ENCODE measurements at places on chromosomes 12 and 14. TPM values are rescaled to one million over a fixed set of nuclear protein-coding genes. Genes with fewer than 3 reads are reported as not detected.

DNA sequence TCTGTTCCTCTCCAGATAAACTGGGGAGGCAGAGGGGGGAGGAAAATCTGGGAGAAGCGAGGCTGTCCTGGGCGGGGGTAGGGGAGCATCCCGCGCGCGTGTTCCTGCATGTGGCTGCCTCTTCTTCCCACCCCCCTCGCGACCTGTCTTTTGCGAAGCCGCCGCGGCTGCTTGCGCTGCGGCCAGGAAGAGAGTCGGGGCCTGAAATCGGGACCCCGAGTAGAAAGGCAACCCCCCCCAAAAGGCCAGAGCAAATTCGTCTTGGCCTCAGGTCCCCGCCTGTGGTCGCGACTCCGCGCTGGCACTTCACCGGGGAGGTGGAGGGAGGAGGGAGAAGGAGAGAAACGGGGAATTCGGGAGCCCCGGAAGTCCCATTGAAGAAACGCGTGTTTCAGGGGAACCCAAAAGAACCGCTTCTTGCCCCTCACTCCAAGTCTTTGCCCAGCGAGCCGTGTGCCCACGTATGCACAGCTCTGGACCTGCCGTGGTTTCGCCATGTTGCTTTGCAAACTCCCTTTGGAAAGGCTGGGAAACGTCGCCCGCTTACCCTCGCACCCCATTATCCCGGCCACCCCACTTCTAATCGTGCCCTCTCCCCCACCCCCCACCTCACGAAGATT is 944 bp downstream of the CCND2 start:
- DNase-seq: no peak

GRCh38 chr14:102903248-102903888 is 19.1 kb upstream of the AMN start:
- no peak for DNase-seq

- no peak for DNase-seq
Observed at GRCh38 chr12:52228366-52228765, 4.7 kb upstream of the KRT7 start.

- DNase-seq: no peak
Observed at GRCh38 chr12:31589904-31590641, 863 bp downstream of the DENND5B start.

- DNase-seq: no peak
Observed at GRCh38 chr12:127899971-127900370, 367.0 kb upstream of the TMEM132C start.

GRCh38 chr12:114955414-114956014 is 271.5 kb upstream of the TBX3 start:
- DNase-seq: no peak

GRCh38 chr14:55240526-55241178 is 30.6 kb upstream of the FBXO34 start:
- DNase-seq: no peak

DNA sequence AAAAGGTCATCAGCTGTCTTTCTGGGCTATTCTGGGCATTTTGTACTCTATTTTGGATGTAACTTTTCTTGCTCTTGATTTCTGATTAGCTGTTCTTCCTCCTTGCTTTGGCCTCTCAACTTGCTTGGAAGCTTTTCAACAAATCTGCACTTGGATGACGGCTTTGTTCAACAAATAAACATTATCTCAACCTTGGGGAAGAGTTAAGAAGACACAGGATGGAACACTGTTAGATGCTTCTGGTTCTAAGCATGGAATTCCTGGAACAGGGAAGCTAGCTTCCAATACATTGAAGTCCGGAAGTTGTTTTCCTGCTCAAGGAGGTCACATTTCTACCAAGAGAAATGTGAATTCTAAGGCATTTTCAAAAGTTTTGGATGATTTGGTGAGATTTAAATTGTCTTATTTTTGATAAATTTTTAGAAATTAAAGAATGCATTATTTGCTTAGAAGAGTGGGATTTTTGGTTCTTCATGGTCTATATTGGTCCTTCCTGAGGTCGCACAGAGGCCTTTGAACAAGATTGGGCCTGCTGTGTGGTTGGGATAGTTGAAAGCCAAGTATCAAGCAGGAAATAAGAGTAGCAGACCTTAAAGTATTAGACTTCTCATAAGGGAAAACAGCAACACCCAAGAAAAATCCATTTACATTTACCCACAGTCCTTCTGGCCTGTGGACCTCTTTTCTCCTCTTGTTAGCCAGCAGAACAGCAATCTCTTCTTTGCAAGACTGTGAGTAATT is 59.2 kb downstream of the PPFIBP1 start:
- DNase-seq: no peak

FOXA1 gene
- 0.44 TPM for total RNA-seq

Data from glomerular endothelial cell (primary cell).